ENCODE measurements at places on chromosomes 13 and 19.
A peak's percentile ranks its signal among the peaks of the same experiment; 100 is the strongest.

DNA sequence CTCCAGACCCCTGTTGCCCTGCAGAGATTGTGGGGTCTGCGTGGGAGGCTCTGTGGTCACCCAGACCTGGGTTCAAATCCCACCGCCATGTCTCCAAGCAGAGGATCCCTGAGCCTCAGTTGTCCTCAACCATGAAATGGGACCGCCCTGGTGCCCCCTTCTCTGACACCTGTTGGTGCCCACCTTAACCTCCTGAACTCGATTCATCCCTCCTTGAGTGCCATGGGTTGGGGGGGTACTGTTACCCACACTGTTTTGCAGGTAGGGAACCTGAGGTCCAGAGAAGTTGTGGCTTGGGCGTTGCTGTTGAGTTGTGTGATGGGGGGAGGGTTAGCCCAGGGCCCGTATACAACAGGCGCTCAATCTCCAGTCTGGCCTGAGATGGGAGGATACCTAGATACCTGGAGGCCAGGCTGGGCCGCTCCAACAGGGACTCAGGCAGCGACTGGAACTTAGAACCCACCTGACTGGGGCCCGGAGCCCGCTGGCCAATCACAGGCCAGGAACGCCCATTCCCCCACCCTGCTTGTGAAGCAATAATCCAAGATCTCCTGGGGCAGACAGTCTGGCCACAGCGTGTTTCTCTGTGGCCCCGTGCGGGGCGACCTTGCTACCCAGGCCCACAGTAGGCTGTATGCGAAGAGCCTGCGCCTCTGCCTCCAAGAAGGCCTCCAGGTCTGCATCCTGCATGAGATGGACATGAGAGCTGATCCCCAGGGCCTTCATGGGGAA lies 2.8 kb downstream of the ARID3A start:
- DNase-seq = peak; percentile 42

DNA sequence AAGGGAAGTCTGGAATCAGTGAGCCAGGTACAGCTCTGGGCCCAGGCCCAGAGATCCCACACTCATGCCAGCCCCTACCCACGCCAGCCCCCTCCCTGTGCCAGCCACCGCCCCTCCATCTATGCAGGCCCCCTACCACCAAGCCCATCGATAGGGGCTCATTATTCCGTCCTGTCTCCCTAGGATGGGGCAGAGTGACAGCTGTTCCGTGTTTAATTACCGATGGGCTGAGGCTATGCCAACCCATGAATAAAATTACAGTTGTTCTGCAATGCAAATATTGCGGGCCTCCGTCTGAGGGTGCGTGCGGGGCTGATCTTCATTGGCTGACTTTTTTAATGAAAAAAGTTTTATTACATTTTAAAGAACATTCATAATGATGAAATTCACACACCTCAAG lies 35.6 kb upstream of the PEPD start:
- no peak for DNase-seq

DNA sequence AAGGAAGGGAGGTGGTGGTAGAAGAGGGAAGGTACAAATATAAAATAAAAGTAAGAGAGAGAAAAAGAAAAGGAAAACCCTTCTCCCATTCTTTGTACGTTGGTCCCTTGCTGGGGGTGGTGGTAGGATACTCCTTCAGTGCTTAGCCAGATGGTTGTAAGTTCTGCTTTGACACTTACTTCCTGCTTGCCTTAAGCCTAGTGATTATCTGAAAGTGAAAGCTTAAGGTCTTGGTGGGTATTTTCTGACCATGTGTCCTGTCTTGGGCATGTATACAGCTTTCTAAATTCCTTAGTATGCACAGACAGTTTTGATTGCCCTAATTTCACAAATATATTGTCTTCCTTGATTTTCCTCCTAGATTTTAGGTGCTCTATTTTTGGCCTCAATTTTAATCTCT lies 314.8 kb downstream of the PCDH17 start:
- DNase-seq = no peak

DNA sequence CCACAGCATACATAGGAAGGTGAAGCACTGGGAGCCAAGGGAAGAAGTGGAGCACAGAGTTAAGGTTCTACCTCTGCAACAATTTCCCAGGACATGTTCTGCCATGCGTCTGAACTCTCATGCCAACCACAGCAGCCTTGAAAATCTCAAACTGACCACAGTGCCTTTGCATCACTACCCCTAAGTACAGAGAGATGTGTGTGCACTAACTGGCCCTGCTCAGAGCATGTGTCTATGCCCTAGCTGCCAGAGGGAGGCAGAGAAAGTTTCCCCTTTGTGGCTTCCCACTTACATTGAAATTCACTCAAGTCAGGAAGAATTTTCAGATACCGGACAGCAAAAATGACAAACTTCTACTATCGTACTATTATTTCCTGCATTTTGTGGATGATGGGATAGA lies 26.8 kb upstream of the WDFY2 start:
- DNase-seq = no peak

- no peak for DNase-seq
Measured at GRCh38 chr19:45864629-45865082, 530 bp downstream of the FOXA3 start.

DNA sequence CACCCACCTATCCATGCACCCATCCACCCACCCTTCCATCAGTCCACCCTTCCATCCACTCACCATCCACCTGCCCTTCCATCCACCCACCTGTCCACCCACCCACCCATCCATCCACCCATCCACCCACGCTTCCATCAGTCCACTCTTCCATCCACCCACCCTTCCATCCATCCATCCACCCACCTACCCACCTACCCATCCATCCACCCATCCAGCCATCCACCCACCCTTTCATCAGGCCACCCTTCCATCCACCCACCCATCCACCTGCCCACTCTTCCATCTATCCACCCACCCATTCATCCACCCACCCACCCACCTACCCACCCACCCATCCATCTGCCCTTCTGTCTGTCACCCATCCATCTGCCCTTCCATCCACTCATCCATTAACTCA lies 17.0 kb downstream of the KLHL26 start:
- DNase-seq = no peak

DNA sequence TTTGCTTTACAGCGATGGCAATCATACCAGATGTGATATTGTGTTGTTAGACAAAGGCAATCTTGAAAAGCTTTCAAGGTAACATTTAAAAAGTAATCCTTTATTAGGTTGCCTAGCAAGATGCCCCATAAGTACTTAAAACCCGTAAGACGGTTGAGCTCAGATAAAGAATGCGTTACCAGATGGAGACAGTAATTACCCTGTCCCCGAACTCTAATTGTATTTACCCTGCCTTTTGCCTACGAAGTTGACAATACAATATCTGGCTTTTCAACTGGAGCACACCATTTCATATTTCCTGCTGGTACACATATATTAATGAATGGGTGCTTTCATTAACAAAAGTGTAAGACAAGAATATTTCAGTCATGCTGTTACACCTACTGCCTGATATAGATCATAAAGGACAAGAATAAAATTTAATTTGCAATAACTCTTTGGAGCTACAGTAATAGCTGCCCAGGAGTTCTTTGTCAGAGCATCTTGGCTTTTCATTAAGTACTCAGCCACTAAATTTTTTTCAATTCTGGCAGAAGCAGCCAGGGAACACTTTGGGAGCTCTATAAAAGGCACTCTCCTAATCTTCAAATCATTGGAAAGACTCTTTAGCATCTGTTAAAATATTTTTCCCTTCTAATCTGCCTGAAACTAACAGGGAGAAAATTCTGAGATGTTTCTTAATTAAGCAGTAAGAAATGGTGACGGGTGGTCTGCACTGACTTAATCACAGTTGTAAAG lies 63.8 kb downstream of the DCT start:
- DNase-seq = no peak

DNA sequence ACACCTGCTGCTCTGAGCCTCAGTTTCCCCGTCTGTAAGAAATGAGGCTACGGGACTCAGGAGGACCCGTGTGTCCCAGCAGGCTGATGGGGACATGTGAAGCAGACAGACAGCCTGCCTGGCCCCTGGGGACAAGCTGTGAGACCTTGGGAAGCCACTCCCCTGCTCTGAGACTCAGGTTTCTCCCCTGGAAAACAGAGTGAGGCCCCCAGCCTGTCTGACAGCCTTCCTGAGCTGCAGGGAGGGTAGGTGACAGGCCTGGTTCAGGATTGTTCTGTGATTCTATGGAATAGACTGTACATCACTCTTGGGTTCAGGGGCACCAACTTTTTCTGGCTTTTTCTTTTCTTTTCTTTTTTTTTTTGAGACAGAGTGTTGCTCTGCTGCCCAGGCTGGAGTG lies 2.9 kb upstream of the NTF4 start:
- no peak for DNase-seq

GRCh38 chr19:50344661-50345318 lies 15.6 kb upstream of the KCNC3 start:
- peak; percentile 58 for DNase-seq

GRCh38 chr13:36261011-36261410 lies 36.6 kb downstream of the CCDC169 start:
- no peak for DNase-seq

- peak; percentile 54 for DNase-seq
Measured at GRCh38 chr19:13104360-13104847, 1.7 kb upstream of the LYL1 start.

DNA sequence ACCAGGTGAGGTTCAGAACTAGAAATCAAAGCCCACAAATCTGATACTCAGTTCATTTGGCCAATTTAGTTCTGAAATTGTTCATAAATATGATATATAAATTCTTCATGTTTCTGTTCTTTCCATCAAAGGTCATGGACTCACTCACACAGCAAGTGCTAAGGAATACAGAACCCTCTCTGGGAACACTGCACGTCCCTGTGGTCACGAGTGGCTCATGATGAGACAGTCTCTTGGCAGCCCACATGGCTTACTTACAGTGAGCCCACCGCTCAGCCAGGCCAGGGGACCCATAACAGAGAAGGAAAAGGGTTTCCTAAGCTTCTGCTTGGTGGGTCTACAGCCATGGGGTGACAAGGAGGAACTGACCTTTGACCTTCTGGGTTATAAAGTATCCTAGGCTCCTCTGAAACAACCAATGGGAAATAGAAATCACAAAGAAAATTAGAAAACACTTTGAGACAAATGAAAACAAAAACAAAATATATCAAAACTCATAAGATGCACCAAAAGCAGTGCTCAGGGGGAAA lies 67.4 kb downstream of the CDADC1 start:
- DNase-seq = no peak

- DNase-seq = peak; percentile 70
Measured at GRCh38 chr19:1568320-1569019, at the start of gene MEX3D. TSS of gene MEX3D (minus strand) at chr19:1568325. CDS start at chr19:1568058, 267 bp downstream.

DNA sequence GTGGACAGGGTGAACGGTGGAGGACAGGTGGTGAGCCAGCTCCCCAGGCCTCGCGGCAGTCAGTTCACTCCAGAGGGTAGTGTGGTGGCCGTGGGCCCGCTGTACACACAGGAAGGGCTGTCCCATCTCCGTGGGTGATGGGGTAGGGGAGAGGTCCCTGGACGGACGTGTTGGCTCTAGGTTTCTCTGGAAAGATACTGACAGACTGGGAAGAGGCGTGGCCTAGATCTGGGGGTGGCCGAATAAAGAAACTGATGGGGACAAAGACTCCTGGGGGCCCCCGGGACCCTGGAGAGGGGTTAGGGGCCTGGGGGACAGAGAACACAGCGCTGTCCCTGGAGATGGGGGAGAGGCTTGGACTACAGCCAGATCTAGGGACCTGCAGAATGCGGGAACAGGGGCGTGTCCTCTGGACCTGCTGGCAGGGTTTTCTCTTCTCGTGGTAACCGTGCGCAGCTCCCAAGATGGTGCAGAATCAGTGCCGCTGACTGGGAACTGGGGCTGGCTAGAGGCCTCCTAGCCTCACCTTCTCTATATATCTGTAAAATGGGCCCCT lies 4.0 kb upstream of the PRAM1 start:
- no peak for DNase-seq
